ENCODE measurements at places on chromosomes 3 and 15.

DNA sequence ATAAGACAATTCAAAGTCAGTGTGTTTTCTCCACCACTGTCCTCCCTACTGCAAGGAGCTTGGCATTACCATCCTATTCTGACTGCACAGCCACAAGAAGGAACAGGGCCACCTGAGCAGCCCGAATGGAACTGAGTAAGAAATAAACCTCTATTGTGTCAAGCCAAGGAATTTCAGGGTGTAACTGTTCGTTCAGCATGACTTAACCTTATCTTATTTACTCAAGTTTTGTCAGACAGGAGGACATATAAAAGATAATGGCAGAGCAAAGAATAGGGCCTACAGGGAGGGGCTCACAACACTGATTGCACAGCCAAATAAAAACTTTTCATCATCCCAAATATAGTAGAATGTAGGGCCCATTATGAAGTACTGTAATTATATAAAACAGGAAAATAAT lies 236.1 kb downstream of the NEK10 start:
- DNase-seq: no peak

DNA sequence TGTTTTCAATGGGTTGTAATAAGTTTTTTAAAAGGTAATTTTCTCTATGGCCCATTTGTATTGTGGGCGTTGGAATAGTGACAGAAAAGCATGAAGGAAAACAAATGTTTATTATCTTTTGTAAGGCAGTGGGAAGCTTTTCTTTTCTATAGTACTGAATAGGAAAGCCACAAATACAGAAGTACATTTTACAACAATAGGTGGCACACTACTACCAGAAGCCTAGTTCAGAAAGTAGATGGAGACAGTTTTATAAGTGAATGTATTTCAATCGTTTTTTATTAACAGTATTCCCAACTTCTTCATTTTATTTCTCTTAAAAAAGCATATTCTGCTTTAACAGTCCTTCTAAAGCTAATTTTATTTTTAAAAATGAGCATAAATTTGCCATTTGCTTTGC lies 296.7 kb downstream of the PTPRG start:
- no peak for DNase-seq

- no peak for DNase-seq
Observed at GRCh38 chr3:78757731-78758130, 1010.1 kb downstream of the ROBO1 start.

GRCh38 chr15:86089422-86089821 lies 9.8 kb downstream of the AGBL1 start:
- DNase-seq: no peak

DNA sequence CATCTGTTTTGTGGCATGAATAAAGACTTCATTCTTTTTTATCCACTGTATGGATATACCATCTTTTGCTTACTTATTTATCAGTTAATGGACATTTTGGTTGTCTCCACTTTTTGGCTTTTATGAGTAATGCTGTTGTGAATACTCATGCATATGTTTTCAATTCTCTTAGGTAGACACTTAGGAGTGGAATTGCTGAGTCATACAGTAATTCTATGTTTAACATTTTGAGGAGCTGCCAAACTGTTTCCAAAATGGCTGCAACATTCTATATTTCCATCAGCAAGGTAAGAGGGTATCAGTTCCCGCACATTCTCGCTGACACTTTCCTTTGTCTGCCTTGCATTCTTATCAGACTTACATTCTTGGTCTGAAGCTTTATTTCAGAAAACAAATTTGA lies 191.1 kb downstream of the WNT5A start:
- DNase-seq: no peak

DNA sequence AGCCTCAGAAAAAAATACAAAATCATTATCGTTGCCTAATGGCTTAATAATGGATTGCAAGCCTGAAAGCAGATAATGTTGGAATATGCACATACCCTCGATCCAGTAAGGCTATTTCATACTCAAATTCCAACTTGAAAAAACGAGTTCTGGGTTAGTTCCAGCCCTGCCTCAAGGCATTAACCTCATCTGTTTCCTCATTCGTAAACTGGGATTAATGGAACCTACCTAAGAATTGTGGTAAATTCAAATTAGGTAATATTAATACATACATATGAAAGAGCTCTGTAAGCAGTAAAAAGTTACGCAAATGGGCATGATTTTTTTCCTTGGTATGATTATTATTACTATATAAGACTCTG lies 107.5 kb downstream of the SRGAP3 start:
- no peak for DNase-seq

- DNase-seq: no peak
Observed at GRCh38 chr3:132267391-132267993, 49.7 kb upstream of the ACP3 start.

DNA sequence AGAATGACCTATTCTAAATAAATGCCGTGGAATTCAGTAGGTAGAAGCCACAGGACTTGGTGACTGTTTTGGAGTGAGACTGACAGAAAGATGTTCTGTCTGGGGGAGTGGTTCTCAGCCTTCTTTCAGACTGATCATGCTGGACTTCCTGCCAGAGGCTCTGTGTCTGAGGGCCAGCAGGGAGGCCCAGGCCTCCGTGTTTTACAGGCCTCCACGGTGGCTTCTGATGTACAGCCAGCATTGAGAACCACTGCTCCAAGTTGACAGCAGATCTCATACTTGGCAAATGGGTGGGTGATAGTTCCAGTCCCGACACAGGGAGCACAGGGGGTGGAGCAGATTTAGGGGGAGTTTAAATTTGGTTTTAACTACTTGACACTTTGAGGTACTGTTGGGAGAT lies 6.7 kb upstream of the PIGZ start:
- DNase-seq: no peak

DNA sequence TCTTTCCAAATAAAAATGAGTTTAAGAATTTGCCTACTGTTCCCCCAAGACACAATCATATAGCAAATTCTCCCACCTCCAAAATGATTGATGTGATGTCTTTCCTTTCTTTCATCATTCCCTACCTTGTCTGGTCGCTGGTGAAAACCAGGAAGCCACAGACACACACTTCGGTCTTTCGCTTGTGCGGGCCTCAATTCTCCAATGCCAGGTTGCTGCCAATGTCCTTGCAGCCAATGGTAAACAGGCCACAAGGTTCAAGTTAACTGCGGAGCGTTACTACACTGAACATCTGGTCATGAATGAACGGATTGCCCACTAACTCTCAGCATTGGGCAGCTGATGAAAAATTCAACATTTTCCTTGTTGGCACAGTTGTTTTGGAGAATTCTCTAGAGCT lies 192.2 kb downstream of the FOXP1 start:
- no peak for DNase-seq

GRCh38 chr3:195885036-195885891 lies 23.1 kb downstream of the TNK2 start:
- DNase-seq: no peak

- DNase-seq: no peak
Observed at GRCh38 chr3:168239287-168239686, 143.6 kb upstream of the GOLIM4 start.

DNA sequence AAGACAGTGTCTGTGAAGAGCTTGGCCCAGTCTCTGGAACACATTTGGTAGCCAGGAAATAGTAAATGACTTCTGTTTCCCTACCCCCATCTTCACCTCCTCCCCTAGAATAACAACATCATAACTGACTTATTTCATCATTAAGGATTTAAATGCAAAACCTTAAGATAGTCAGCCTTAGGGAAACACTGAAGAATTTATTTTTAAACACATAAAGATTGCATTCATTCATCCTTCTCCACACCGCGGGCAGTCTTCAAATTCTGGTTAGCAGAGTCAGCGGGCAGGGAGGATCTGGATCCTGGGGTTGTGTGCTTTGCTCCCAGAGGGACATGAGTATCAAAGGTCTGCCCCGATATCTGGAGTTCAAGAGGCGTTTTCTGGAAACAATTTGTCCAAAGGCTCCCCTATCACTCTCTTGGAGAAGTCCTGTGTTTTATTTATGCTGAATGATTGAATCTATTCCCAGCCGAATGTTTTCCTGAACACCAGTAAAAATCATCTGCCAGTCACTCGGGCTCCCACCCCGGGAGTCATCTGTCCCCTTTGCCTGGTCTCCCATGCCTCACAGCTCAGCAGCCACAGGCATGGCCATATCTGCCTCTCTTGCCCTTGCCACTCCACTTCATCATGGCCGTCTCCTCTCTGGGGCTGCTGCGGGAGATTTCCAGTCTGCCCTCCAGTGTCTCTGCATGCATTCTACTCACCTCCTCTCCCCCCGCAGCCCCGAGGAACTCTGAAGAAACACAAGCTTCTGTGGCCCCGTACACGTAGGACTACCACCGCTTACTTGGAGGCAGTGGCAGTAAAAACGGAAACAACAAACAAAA lies 234.7 kb upstream of the CTDSPL start:
- DNase-seq: no peak

GRCh38 chr3:43411429-43411828 lies 125.1 kb downstream of the SNRK start:
- DNase-seq: no peak

DNA sequence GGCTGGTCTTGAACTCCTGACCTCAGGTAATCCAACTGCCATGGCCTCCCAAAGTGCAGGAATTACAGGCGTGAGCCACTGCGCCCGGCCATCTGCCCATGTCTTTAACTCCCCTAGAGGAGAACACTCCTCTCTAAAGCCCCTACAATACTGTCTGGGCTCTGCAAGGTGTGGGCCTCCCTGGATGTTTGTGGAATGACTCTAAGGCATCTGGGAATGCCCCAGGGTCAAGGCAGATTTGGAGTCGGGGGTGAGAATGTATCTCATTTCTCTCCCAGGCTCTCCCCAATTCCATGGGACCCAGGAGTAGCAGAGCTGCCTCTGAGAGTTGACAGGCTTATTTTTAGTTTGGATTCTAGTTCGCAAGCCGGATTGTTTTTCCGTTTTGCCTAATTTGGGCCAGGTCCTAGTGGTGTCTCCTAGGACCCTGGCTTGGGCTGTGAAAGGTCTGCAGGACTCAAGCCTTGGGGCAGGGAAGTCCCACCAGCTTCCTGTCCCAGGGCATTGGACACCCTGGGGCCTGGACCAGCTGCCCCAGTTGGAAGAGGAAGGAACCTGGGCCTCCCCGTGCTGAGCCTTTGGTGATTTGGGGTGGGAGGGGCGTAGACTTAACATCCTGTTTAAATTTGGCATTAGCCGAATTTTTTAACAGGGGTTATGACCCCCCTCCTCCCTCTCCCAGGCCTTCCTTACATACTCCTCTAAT lies 53.5 kb downstream of the MAGEF1 start:
- no peak for DNase-seq

GRCh38 chr15:38066612-38067011 lies 132.2 kb downstream of the TMCO5A start:
- no peak for DNase-seq

GRCh38 chr15:86077070-86077469 lies 2.6 kb upstream of the AGBL1 start:
- DNase-seq: no peak

GRCh38 chr3:141649871-141650270 lies 88.2 kb upstream of the RNF7 start:
- DNase-seq: no peak

- no peak for DNase-seq
Observed at GRCh38 chr15:67199391-67199790, 55.1 kb downstream of the AAGAB start.

- DNase-seq: no peak
Observed at GRCh38 chr3:65712140-65712539, 326.6 kb downstream of the MAGI1 start.

DNA sequence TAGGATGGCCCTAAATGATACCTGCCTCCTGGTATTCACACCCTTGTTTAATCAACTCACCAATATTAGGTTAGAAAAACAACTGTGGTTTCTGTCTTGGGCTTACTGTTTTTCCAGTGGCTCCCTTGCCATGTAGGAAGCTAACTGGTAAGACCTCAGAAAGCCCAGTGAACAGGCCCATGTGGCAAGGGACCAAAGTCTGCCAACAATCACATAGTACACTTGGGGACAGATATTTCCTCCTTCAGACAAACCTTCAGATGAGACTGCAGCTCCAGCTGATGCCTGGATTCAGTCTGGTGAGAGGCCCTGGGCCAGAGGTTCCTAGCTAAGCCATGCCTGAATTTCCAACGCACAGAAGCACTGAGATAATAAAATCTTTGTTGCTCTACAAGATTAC lies 96.1 kb downstream of the GSK3B start:
- DNase-seq: no peak

DNA sequence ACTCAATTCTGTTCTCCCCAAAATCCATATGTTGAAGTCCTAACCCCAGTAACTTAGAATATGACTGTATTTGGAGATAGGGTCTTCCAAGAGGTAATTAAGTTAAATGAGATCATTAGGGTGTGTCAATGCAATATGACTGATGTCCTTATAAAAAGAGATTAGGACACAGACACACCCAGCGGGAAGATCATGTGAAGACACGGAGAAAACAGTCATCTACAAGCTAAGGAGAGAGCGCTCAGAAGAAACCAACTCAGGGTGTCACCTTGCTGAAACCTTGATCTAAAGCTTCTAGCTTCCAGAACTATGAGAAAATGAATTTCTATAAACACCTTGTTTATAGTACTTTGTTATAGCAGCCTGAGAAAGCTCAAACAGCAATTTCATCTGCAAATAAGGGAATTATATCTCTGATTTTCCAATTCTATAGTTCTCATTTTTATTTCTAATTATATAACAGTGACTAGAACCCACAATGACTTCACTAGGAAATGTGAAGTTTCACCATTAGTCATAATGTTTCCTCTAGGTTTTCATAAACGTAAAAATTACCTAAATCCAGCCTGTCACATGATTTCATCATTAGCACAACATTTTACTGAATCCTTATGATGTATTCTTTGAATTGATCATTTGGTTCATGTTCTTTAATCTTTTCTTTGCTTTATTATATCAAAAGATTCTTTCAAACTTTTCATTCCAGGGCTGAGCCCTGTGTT lies 459.1 kb upstream of the MDFIC2 start:
- DNase-seq: no peak

DNA sequence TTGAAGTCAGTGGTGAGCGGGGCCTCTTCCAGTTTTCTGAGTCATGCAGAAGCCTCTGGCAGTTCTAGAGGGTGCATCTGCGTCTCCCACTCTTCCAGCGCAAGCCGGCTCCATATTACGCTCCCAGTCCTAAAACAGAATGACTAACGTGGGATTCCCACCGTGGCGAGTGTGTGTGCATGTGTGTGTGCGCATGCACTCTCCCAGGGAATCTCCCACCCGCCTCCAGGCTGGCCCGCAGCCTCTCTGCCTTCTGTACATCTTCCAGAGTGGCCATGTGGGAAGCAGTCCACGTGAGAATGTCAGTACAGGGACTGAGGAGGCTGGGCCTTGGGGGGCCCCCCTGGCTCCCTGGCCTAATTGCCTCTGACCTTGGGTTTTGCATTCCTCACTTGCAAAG lies 87.7 kb downstream of the LSM3 start:
- DNase-seq: no peak
